ENCODE measurements at places on chromosomes 6 and 20.

- no peak for DNase-seq
These were observed 141.2 kb downstream of the PDE7B start for GRCh38 chr6:135992739-135993138.

GRCh38 chr6:38391626-38392579 lies 247.8 kb downstream of the BTBD9 start:
- DNase-seq = no peak

DNA sequence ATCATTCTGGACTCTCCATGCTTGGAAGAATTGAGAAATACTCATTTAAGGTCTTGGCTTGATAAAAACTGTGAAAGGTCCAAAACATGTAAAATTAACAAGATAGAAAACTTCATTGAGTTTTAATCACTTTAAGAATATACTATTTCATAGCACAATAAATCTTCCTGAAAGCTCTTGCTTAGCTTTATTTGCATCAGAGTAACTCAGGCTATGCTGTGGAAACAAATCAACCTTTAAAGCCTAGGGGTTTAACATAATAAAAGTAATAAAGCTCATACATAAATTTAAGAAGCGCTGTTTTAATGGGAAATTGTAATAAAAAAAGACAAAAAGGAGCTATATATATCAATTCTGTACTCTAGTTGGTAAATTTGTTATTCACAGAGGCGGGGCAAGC lies 77.2 kb upstream of the PTCHD4 start:
- no peak for DNase-seq

DNA sequence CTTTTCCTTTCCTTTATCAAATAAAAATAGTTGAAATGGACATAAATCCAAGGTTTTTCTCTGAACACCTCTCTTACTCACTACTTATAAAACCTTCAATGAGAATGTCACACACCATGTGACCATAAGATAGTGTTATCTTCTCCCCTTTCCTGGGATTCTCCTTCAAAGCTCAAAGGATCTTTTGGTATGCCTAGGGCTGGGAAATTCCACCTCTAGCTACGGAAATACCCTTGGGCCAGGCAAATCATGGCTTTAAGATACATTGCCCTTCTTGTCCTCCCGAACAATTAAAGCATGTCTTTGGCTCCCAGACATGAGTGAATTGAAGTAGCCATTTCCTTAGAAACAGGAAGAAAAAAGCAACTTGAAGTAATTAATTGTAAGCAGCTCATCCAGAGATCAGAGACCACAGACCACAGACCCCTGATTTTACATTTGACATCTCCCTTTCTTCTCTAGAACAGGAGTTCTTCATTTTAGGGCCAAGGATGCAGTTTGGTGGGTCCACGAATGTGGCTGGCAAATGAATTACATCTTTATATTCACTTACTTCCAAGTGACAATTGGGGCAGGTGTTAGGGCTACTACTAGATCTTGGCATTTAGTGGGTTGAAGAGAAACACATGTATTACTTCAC lies 4.1 kb downstream of the PLCB4 start:
- DNase-seq = no peak

- no peak for DNase-seq
These were observed 222.9 kb downstream of the LAMA2 start for GRCh38 chr6:129105793-129106192.

DNA sequence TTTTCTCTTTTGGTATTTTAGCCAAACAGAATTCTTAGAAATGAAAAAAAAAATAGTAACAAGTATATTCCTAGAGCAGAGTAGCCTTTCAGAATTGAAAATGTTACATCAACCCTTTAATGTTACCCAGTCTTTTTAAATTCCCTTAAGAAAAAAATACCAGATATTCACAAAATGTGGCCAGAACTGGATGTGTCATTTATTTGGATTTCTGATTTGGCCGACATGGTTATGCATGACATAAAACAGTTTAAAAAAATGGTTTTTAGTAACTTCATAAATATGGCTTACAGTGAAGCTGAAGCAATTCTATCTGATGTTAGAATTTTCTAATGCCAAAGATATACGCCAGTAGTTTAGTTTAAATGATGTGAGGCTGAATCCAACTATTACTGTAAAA lies 112.0 kb downstream of the ATXN1 start:
- DNase-seq = no peak

DNA sequence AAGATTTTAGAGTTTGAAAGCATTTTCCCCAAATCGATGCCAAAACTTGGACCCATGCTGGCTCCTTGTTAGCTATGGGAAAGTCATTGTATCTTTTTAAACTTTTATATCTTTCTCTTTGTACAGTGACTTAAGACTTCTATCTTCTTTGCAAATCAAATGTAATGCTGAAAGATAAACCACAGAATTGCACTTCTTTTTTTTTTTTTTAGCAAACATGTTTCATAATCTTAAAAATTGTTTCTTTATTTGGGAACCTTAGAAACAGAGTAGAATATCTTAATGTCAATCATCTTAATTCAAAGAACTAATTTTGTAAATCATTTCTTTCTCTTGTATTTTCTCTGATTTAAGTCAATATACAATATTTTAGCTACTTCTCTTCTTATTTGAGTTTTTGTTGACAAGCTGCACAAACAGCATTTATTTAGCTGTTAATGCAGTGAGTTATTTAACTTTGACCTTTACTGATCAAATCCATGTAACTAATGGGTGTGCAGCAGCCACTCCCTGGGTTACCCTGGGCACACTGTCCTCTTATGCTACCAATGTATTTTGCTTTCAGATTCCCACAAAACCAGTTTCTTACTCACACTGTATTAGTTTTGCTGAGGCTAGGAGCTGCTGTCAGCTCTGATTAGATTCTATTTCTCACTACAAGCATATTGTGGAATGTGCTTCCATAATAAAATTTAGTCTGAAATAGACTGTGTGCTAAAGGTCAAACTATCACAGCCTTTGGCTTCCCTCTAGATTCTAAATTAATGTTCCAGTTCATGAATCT lies 279.6 kb downstream of the ADGB start:
- DNase-seq = no peak

DNA sequence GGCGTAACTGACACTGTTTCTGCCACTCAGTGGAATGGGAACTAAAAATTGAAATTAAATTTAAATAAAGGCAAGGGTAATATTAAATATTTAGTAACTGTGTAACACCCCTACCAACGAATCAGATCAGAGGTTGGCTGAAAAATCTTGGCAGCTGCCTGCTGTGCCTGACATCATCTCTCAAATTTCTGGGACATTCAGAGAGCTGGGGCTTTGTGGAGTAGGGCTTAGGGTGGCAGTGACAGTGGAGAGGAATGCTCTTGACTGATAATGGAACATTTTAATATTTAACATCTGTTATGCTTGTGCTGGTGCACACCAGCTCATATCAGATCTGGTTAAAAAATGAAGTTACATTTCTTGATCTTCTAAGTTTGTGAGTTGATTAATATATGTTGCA lies 62.2 kb downstream of the RFPL4B start:
- DNase-seq = no peak

- DNase-seq = no peak
These were observed 482.3 kb upstream of the MANEA start for GRCh38 chr6:95094751-95095663.

GRCh38 chr6:29593199-29593855 lies 8.4 kb downstream of the OR2H2 start:
- no peak for DNase-seq

- no peak for DNase-seq
These were observed 26.8 kb downstream of the DACT2 start for GRCh38 chr6:168292826-168293225.

DNA sequence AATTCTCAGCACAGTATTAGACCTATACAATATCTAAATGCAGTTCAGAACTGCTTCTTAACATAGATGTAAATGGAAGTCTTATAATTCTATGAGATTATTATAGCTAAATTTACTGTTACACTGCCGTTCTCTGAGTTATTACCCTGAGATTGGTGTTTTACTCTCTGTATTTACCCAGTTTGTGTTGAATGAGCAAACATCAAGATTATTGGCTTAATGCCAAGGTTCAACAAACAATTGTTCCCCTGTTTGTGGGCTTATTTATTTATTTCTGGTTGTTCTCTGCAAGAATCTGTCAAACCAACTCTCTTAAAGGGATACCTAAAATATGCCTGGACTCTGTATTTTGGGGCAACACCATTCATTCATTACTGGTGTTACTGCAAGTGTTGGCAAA lies 5.2 kb upstream of the STMND1 start:
- no peak for DNase-seq

- DNase-seq = no peak
These were observed 160.8 kb upstream of the BMP2 start for GRCh38 chr20:6606651-6607050.

- DNase-seq = no peak
These were observed 295.5 kb downstream of the TAF4 start for GRCh38 chr20:61770113-61770585.

DNA sequence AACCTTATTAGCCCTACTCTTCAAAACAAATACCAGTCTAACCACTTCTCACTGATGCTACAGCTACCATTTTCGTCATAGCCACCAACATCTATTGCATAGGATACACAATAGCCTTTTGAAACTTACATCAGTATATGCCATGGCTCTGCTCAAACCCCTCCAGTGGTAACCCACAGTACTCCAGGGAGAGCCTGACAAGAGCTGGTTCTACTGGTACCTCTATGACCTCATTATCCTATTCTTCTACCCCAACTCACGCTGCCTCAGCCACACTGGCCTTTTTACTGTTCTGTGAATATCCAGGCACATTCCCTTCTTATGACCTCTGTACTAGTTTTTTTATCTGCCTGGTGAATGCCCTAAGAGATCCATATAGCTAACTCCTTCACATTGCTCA lies 157.6 kb downstream of the ARHGAP18 start:
- DNase-seq = no peak

GRCh38 chr6:30465595-30466306 lies 23.6 kb upstream of the HLA-E start:
- no peak for DNase-seq

- no peak for DNase-seq
These were observed 83.4 kb upstream of the RGS17 start for GRCh38 chr6:153214436-153214835.

DNA sequence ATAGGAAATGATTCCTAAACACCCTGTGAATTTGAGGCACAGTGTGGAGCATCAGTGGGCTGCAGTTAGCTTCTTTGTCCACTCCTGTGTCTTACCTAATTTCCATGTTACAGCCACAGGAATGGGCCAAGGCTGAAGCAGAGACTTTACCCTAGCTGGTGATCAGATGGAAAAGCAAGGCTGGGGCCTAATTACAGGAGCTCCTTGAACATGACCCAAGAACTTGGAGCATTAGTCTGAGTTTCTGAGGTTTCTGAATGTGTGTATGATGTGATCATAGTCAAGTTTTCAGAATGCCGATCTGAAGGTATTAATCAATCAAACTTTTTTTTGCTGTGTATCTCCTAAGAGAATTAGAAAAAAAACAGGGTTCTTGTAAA lies 18.0 kb downstream of the HECA start:
- no peak for DNase-seq

DNA sequence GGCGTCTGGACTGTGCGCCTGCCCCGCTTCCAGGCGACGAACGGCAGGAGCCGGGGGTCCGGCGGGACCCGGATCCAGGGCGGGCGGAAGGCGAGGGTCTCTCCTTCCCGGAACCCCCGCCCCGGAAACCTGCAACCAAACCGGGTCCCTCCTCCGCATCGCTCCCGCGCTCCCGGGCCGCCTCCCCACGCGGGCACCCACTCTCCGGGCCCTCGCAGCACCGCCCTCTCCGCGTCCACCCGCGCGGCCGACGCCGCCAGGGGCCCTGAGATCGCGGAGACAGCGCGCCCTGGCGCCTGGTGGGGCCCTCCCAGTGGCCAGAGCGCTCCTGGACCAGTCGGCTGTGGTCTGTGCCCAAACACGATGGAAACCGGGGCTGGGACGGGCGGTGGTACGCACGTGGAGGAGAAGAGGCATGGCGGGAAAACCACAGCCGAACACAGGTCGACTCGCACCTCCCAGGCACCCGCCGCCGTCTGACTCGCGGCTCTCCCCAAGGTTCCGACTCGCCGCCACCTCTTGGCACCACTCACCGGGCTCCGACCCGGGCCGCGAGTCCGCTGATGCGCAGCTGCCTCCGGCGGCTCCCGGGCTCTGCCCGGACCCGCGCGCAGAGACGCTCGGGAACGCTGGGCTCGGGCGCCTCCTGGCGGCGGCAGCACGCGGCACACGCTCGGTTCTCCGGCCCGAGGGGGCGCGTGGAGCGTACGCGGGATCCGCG lies 7.9 kb downstream of the NKX2-2 start:
- DNase-seq = peak; percentile 62

GRCh38 chr6:166597711-166598440 lies 11.4 kb upstream of the RAMACL start:
- no peak for DNase-seq

DNA sequence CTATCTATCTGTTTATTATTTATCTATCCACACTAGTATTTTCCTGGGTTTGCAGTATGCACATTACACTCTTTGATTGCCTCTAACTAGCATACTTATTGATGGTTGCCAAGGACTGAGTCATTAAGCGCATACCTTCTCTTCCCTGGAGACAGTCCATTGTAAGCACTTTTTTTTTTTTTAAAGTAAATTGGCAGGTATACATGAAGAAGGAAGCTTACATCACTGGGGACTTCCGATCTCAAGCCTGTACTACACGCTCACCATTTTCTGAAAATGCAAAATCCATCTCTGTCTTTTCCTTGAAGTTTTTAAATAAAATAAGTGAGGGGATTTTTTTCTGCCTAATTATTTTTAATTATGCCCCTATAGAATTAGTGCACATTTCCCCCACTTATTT lies 63.5 kb downstream of the HMGN3 start:
- DNase-seq = no peak

DNA sequence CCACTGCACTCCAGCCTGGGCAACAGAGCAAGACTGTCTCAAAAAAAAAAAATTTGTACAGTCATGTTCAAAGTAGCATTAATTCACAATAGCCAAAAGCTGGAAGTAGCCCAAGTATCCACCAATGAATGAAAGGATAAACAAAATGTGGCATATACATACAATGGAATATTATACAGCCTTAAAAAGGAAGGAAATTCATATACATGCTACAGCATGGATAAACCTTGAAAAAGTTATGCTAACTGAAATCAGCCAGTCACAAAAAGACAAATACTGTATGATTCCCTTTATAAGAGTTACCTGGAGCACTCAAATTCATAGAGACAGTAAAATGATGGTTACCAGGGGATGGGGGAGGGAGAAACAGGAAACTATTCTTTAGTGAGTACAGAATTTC lies 15.7 kb downstream of the EEF1A1 start:
- no peak for DNase-seq

DNA sequence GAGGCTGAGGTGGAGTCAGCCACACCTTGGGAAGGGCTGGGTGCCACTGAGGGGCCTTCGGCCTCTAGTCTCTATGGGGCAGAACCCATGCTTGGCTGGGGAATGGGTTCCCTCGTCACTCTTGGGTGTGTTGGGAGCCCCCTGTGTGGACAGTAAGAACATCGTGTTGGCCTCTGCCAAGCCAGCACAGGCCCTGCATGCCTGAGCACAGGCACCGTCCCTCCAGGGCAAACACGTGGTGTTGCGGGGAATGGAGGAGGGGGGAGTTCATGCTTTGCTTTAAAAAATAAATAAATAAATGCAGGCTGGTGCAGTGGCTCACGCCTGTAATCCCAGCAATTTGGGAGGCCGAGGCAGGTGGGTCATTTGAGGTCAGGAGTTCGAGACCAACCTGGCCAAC lies 63.0 kb downstream of the EZR start:
- DNase-seq = no peak

Data from thymus (tissue), 14 donors.